ENCODE measurements at places on chromosomes 5 and 9.

GRCh38 chr9:129459547-129460322 is 161.2 kb downstream of the C9orf50 start:
- DNase-seq: no peak

GRCh38 chr5:149174847-149175234 is 33.5 kb downstream of the ABLIM3 start:
- DNase-seq: no peak

DNA sequence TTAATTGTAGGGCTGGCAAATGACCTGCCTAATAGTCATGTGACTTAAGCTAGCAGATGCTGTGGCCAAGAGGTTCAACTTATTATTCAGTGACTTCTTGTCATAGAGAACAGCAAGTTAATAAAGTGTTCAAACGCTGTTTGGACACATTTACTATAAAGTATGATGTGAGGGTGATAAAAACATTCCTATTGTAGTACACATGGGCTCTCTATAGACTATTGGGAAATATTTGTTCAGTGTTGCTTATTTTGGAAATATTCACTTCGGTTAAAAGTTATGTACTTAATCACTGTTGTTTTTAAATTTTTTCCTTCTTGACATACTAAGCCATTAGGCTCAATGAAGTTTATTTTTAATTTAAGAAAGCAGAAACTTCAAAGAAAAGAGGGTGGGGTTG is 345.0 kb downstream of the NNT start:
- DNase-seq: no peak

GRCh38 chr9:95139126-95139525 is 178.4 kb downstream of the FANCC start:
- no peak for DNase-seq

GRCh38 chr5:11854936-11855335 is 49.3 kb downstream of the CTNND2 start:
- DNase-seq: no peak

DNA sequence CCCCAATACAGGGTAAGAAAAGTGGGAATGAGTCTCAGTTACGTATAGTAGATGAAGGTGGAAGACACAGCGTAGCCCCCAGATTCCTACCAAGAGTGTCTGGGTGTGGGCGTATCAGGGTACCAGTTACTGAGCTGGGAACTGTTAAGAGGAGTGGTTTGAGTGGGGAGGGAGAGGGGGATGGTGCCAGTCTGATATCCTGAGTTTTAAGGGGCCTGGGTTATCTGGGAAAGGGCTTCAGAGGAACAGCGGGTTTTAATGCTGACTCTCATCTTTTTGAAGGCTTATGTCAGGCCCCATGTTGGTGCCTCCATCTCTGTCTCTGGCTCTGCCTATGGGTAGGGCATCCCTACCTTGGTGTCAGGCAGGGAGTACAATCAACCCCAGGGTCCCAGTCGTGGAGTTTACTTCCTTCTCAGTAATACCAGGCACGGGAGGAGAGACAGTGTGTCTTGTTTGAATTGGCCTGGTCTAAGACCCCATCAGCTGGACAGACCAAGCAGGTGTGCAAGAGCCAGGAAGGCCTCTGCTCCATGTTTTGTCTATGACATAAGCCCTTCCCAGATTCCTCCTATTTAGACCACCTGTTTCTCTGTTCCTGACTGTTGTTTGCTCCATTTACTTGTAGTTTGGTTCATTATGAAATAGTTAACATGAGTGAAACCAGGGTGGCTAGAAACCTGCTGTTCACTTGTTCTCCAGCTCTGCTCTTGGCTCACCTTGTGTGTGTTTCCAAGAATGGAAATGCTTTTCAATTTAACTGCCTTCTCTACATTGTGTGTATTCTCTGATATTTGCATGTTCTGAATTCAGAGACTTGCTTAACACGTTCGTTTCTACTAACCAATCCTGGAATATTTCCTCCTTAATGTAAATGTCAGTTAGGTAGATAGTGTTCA is 125.6 kb downstream of the DAB2IP start:
- no peak for DNase-seq

DNA sequence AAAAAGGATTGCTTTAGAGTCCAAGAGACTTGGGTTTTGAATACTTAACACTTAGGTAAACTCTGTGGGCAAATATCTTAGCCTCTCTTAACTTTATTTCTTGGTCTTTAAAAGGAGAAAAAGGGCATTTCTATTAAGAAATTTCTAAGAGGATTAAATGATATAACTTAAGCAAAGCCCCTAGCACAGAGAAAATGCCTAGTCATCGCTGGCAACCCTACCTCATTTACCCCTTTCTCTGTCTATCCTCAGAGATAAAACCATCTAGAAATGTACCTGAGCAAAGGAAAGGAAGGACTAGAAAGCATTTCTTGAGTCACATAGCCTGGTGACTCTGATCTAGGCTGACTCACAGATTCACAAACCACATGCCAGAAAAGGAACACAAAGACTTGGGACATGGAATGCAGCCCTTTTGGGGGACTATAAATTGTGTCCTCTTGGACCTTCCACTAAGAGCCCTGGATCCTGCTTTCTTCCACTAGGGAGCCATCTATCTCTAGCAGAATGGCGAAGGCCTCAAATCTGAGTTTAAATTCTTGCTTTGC is 120.6 kb downstream of the FOXD1 start:
- DNase-seq: no peak

DNA sequence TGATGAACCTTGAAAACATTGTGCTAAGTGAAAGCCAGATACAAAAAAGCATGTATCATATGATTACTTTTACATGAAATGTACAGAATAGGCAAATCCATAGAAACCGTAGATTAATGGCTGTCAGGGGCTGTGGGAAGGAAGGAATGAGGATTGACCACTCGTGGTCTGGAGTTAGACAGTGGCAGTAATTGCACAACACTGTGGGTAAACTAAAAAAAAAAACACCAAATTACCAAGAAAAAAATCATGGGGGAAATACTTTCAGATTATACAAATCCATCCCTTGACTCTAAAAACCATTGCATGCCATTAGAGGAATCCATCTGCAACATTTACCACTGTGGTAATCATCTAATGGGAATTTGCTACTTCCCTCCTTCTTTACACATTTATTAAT is 140.0 kb downstream of the SIL1 start:
- DNase-seq: no peak

DNA sequence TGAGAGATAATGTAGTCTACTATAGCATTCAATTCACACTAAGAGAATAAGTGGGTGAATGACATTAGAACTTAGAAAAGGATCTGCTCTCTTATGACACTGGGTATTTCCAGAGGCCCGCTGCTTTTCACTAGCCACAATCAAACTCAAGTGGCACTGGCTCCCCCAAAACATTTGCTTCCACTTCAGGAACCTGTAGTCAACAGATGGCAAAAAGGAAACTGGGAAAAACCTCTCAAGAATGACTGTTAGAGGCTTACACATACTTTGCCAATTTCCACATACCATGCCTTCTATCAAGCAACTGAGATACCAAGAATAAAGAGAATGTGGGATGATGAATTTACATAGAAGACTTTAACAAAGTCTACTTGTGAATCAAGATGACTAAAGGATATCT is 11.2 kb downstream of the POC5 start:
- no peak for DNase-seq
